Activated CD4-positive, alpha-beta T cell treated with anti-CD3 and anti-CD28 coated beads, Interleukin-2, amount 10 ng/mL, durations not matched to agents 7 days and 5 days (primary cell): ENCODE measurements at places on chromosomes 12 and 14. TPM values are rescaled to one million over a fixed set of nuclear protein-coding genes. Genes with fewer than 3 reads are reported as not detected.
A peak's percentile ranks its signal among the peaks of the same experiment; 100 is the strongest.

DNA sequence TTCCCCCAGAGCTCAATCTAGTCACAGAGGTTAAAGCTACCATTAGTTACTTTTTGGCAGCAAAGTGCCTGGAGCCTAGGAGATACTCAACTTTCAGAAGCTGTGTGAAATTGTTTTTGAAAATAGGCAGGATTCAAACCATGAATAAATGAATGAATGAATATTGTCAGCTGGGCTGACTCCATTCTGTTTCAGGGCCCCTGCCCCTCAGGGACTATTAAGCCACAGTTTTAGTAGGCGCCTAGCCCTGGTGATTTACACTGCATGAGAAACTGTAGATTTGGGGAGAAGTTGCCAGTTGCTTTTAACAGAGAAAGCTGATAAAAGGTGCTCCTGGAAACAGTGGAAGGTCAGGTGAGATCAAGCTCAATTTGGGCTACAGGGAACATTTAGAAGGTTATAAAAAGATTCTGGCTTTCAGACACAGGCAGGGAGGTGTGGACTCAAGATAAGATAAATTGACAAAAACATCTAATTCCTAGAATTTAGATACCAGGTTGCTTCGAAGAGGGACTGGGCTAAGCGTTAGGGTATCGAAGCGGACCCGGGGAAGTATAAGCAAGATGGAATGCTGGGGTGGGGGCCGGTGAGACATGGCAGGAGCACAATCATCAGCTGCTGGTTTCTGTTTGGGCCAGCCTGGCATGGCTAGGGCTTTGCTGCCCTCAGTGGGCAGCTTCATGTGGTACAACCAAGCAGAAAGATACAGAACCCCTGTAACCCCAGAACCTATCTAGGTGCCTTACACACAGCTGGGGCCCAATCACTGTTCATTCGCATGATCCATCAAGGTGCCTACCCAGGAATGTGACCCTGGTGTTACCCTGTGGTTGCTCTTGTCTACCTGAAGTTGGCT lies 14.9 kb upstream of the CELA1 start:
- no peak for DNase-seq
- peaks cover 17% of the 10 kb centered on the region for H3K36me3 ChIP-seq
- no peaks in the 10 kb centered on the region for H3K27me3 ChIP-seq
- H3K4me3 ChIP-seq = no peak overlapping the region
- H3K27ac ChIP-seq = peak overlapping the region; percentile 74

The PRPF39 gene
- 38.6 TPM for total RNA-seq

The LRTM2 gene
- not detected for total RNA-seq

The TBC1D30 gene
- total RNA-seq = 0.20 TPM

DNA sequence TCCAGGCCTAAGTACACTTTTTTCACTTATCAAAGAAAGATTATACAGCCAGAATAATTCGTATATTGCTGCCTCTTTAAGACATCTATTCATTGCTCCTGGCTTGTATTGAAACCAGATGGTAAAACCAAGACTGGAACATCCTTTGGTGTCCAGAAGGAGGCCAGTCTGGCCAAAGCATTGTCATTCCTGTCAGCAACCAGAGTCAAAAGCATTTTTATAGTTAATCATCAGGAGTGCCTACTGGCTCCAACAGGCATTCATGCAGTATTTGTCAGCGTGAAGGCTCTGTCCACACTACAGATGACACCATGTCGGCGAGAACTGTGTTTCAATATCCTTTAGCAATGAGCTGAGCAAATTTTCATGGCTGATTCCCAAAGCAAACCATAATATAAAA lies 118.0 kb upstream of the G2E3 start:
- no peak overlapping the region for H3K27ac ChIP-seq
- peaks cover 16% of the 10 kb centered on the region for H3K27me3 ChIP-seq
- no peak overlapping the region for H3K4me3 ChIP-seq
- no peaks in the 10 kb centered on the region for H3K4me1 ChIP-seq

DNA sequence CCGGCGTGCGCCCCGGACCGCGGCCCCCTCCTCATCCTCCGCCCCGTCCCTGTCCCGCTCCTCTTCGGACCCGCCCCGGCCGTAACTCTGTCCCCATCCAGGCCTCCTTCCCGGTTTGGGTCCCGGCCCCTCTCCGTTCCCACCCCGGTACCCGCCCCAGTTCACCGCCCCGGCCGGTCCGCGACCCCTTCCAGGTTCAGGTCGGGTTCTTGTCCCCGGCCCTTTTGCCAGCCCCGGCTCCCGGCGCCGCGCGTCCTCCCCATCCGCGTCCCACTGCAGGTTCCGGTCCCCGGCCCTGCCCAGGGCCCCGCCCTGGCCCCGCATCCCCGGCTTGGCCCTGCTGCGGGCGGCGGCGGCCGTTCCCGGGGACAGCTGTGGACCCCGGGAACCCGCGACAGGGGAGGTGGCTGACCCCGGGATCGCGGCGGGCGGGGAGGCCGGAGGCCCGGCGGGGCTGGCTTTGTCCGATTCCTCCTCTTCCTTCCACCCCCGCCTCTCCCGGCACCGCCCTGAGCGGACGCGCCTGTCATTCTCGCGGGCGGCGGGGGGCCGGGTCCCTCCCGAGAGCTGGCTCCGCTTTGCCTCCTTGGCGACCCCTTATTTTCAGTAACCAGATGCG lies 601 bp downstream of the KLC1 start:
- H3K4me1 ChIP-seq = peaks cover 46% of the 10 kb centered on the region
- peaks cover 3% of the 10 kb centered on the region for H3K36me3 ChIP-seq
- peak; percentile 62 for DNase-seq

DNA sequence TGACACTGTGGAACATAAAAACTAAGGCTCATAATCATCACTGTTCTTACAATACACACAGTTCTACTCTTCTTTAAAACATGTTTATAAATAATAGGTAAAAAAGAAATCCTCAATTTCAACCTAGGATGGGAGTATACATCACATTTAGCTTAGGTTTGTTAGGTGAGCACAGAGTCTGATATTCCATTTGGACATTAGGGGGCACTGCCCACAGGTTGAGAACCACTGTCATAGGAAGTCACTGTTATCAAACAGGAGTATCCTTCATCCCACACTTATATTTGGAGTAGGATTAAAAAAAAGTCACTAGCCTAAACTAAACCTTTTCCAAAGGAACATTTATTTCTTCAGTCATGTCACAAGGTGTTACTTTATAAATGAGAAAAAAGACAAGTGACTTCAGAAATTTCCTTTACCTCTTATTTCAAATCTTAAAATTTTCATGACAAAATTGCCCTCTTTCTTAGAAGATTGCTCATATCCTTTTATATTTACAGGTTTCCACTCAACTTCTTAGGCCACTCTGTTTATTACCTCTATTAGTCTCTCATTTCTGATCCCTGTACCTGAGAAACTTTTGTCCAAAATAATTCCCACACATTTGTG lies 240.6 kb downstream of the CPNE8 start:
- no peak for DNase-seq
- H3K27ac ChIP-seq = no peak overlapping the region
- H3K36me3 ChIP-seq = peaks cover 2% of the 10 kb centered on the region
- H3K4me1 ChIP-seq = no peaks in the 10 kb centered on the region
- no peak overlapping the region for H3K4me3 ChIP-seq
- H3K27me3 ChIP-seq = no peaks in the 10 kb centered on the region

- no peaks in the 10 kb centered on the region for H3K36me3 ChIP-seq
- H3K27ac ChIP-seq = no peak overlapping the region
- DNase-seq = no peak
- H3K4me3 ChIP-seq = no peak overlapping the region
Measured at GRCh38 chr12:3352230-3352629, 138.8 kb upstream of the PRMT8 start.

The KRT2 gene
- 0.10 TPM for total RNA-seq

DNA sequence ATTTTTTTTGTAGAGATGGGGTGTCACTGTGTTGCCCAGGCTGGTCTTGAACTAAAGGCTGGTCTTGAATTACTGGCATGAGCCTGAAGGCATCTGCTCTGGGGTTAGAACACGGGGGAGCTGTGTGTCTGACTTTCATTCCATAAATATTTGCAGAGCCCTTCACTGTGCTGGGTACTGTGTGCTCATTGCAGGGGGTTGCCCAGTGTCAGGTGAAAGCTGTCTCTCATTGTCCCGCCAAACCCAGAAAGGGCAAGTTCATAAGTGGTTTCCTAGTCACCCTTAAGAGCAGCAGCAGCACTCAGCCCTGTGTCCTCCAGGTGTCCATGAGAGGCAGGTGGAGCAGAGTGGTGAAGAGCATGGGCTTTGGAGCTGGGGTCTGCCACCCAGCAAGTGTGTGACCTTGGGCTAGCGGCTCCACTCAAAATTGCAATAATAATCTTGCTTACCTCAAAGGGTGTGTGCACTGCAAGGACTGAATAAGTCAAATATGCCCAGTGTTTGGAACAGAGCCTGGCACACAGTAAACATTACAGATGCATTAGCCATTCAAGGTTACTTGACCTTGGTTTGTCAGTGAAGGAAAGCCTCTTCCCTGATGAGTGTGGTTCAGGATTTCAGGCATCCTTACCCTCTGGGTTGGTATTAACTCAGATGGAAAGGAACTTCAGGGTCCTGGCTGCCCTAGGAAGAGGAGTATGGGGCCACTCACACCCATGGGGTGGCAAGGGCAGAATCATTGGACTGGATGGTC lies 4.4 kb upstream of the SMIM41 start:
- DNase-seq = no peak
- H3K27ac ChIP-seq = no peak overlapping the region
- H3K27me3 ChIP-seq = no peaks in the 10 kb centered on the region
- H3K36me3 ChIP-seq = peaks cover 25% of the 10 kb centered on the region
- H3K4me1 ChIP-seq = peaks cover 41% of the 10 kb centered on the region
- no peak overlapping the region for H3K4me3 ChIP-seq

DNA sequence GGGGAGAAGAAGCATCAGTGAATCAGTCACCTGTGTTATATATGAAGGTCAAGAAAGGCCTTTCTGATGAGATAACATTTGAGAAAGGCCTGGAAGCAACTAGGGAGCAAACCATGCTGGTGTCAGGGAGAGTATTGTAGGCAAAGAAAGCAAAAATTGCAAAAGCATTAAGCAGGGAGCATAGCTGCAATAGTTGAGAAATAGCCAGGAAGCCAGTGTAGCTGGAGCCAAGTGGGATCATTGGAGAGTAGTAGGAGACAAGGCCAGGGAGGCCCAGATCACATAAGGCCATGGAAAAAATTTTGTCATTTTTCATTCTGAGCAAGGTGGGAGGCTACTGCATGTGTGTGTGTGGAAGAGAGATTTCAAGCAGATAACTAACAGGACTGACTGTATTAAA lies 18.8 kb upstream of the MAGOHB start:
- H3K27me3 ChIP-seq = peaks cover 34% of the 10 kb centered on the region
- H3K36me3 ChIP-seq = no peaks in the 10 kb centered on the region
- no peak for DNase-seq
- H3K4me3 ChIP-seq = no peak overlapping the region
- H3K27ac ChIP-seq = no peak overlapping the region

- no peaks in the 10 kb centered on the region for H3K27me3 ChIP-seq
- no peaks in the 10 kb centered on the region for H3K4me1 ChIP-seq
- no peak overlapping the region for H3K4me3 ChIP-seq
Measured at GRCh38 chr14:88914956-88915355, 90.5 kb downstream of the TTC8 start.

The DPPA3 gene
- total RNA-seq = not detected

The FAM90A1 gene
- total RNA-seq = not detected

DNA sequence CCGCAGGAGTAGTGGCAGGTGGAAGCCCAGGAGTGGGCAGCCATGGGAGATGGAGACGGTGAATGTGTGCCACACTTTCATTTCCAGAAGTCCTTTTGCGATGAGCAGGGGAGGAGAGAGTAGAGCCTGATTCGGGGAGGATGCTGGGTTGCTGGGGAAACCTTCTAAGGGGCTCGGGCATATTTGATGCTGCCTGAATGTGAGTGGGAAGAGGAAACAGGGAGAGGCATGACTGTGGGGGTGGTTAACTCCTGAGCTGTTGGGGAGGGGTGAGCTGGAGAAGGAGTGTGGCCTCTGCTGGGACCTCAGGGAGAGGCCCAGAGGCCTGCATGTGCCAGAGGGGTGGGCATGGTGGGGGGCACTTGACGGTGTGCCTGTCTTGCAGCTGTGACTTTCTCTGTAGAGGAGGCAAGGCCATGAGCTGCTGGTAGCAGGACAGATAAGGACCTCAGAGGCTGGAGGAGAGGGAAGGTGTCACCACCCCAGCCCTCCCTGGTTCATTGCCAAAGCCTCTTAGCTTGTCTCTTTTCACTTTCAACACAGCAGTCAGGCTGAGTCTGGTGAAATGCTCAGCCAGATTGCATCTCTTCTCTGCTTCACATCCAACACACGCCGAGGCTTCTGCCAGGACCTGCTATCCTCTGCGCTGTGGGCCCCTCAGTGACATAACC lies 11.4 kb downstream of the GLT1D1 start:
- H3K4me3 ChIP-seq = no peak overlapping the region
- no peaks in the 10 kb centered on the region for H3K27me3 ChIP-seq
- DNase-seq = no peak

- peak overlapping the region; percentile 98 for H3K27ac ChIP-seq
- peak overlapping the region; percentile 66 for H3K4me3 ChIP-seq
Measured at GRCh38 chr14:49972823-49973222, 79.9 kb downstream of the ARF6 start.

GRCh38 chr12:106150555-106150954 lies 11.8 kb upstream of the NUAK1 start:
- no peak for DNase-seq
- peaks cover 13% of the 10 kb centered on the region for H3K27me3 ChIP-seq
- no peak overlapping the region for H3K27ac ChIP-seq
- no peaks in the 10 kb centered on the region for H3K36me3 ChIP-seq
- H3K4me1 ChIP-seq = no peaks in the 10 kb centered on the region

- H3K27me3 ChIP-seq = no peaks in the 10 kb centered on the region
- H3K27ac ChIP-seq = no peak overlapping the region
- H3K4me3 ChIP-seq = no peak overlapping the region
- H3K4me1 ChIP-seq = no peaks in the 10 kb centered on the region
- no peak for DNase-seq
Measured at GRCh38 chr12:26373606-26374495, 178.5 kb downstream of the SSPN start.

DNA sequence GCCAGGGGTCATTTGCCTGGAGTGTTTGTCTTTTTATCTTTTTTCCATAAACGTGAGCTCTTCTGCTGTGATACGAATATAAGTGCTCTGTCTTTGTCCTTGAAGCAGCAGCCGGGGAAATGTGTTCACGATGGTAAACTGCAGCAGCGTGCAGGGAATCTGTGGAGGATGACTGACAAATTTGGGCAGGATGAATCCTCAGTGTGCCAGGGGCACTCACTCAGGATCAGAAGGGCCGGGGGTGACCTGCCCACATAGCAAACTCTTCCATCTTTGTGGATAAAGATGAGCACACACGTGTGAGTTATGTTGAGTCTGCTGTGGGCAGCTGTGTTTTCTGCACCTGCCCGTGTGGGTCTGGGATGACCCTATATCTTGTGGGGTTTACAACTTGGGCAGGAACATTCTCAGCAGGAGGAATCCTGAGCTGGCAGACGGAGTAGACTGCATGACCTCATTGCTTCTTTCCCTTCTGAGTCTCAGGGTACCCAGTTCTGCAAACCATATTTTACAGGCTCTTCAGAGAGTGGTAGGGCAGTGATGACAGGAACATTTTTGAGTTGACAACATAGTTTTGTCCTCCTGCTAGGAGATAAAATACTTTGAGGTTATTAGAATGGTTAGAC lies 711 bp downstream of the ANO4 start:
- no peak overlapping the region for H3K27ac ChIP-seq
- no peak for DNase-seq
- no peak overlapping the region for H3K4me3 ChIP-seq
- H3K36me3 ChIP-seq = no peaks in the 10 kb centered on the region
- no peaks in the 10 kb centered on the region for H3K4me1 ChIP-seq

- peaks cover 4% of the 10 kb centered on the region for H3K36me3 ChIP-seq
- H3K4me1 ChIP-seq = no peaks in the 10 kb centered on the region
- H3K27me3 ChIP-seq = no peaks in the 10 kb centered on the region
- no peak overlapping the region for H3K4me3 ChIP-seq
- no peak for DNase-seq
Measured at GRCh38 chr12:106415134-106415533, 57.6 kb downstream of the POLR3B start.

GRCh38 chr14:55800156-55800785 lies 220.3 kb downstream of the KTN1 start:
- no peak for DNase-seq
- H3K4me1 ChIP-seq = peaks cover 30% of the 10 kb centered on the region
- no peaks in the 10 kb centered on the region for H3K27me3 ChIP-seq
- no peak overlapping the region for H3K4me3 ChIP-seq

The MYH6 gene
- total RNA-seq = 0.08 TPM
